ENCODE measurements at places on chromosomes 6 and 20.

GRCh38 chr6:139778688-139779087, 404.2 kb upstream of the CITED2 start:
- peak; percentile 70 for DNase-seq

DNA sequence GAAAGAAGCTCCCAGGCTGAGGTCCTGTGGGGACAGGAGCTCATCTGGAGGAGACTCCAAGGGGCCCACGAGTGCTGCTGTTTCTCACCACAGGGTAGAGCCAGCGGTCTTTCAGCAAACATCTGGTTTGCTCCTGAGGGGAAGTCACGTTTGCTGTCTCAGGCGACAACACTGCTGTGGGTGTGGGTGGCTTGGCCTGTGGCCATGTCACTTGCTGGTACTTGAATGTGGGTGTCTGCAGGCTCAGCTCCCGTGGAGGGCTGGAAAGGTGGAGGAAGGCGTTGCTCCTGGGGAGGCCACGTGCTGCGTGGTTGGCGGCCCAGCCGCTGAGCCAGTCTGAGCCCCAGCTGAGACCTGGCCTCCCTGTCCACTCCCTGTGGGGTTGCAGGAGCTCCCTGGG, 52.8 kb upstream of the MPC1 start:
- no peak for DNase-seq

GRCh38 chr6:152290693-152291092, 346.5 kb downstream of the SYNE1 start:
- DNase-seq = no peak

- DNase-seq = no peak
Observed at GRCh38 chr6:111802720-111803330, 70.4 kb downstream of the FYN start.

DNA sequence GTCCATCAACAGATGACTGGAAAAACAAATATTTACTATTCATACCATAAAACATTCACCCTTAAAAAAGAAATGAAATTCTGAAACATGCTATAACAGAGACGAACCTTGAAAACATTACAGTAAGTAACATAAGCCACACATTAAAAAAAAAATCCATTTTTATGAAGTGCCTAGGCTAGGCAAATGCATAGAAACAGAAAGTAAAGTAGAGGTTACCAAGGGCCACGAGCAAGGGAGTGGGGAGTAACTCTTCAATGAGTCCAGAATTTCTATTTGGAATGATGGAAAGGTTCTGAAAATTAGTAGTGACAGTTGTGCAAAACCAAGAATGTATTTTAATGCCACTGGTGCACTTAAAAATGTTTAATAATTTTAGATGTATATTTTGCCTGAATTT, 47.7 kb downstream of the STAU1 start:
- no peak for DNase-seq

GRCh38 chr6:155265843-155266535, 2.2 kb downstream of the CLDN20 start:
- DNase-seq = no peak

- no peak for DNase-seq
Observed at GRCh38 chr20:49901588-49901987, 13.7 kb downstream of the SPATA2 start.

- peak; percentile 56 for DNase-seq
Observed at GRCh38 chr20:63101781-63102720, 95.3 kb upstream of the BHLHE23 start.

DNA sequence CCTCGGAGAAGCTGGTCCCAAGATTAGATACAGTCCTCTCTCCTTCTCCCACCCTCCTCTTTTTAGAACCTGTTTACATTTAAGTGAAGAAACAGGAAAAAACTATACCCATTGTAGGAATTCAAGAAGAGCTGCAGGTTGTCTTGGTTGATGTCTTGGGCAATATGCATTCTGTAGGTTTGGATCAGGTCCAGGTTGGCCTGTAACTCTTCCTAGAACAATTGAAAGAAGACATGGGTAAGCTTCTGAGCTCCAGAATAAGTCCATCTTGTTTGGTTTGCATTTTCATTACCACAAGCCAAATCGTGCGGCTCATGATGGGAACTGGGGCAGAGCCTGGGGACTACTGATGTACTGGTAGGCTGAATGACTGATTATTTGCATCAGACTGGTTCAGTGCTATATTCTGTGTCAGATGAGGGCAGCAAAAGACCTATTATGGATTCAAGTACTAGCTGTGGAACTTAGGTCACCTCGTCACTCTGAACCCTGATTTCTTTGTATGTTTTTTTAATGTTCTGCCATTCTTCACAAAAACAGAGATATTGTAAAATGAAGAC, 20.3 kb upstream of the SLA2 start:
- peak; percentile 32 for DNase-seq

GRCh38 chr6:56345376-56345995, 98.1 kb upstream of the COL21A1 start:
- DNase-seq = no peak

DNA sequence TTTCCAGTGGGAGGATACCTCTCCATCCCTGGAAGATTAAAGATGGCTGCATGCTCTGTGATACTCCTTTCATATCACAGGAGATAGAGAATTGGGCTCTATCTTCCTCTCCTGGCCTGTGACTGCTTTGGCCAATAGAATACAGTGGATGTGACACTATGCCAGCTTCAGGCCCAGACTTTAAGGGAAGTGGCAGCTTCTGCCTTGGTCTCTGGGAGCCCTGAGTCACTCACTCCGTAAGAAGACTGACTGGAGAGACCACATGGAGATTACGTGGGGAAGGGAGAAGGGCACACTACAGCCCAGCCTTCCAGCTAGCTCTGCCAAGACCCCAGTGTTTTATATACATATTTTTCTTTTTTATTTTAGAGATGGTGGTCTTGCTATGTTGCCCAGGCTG, 10.4 kb upstream of the MMP9 start:
- no peak for DNase-seq

- DNase-seq = no peak
Observed at GRCh38 chr6:136772685-136773472, 19.4 kb downstream of the MAP3K5 start.

DNA sequence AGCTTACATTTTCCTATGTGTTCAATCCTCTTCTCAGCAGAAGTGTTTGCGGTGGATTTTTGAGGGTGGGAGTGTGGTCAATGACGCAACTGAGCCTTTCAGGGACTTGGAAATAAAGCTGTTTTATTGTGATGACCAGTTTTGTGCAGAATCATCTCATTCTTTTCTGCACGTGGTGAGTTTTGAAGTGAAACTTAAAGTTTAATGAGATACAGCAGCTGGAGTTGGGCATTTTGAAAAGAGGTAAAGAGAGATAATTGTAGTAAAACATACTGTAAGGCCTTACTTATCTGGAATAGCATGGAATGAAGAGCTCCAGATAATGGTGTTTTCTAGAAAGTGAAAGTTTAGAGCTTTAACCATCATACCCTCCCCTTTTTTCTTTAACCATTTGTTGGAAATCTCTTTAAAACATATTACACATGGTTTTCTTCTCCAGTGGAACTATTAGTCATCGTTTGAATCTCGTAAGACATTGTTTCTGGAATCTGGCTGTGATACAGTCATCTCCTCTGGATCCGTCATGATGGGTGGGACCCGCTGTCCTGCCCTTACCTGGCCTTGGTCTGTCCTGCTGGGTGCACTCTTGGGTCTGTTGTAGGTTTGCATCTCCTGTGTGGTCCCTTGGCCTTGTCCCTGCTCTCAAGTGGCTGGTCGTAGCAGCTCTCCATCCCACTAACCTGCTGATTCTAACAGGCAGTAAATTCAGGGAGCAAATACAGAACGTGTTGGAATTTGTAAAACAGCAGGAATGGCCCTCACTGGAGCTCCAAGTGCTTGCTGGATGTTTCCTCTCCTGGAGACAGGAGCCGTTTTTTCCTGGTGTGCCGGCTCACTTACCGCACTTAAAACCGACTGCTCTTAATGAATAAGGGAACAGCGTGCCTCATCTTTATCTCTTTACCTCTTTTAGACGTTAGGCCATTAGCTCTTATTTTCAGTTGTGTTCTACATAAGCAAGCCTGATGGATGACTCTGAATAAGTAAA, 29.8 kb downstream of the UST start:
- DNase-seq = peak; percentile 71

DNA sequence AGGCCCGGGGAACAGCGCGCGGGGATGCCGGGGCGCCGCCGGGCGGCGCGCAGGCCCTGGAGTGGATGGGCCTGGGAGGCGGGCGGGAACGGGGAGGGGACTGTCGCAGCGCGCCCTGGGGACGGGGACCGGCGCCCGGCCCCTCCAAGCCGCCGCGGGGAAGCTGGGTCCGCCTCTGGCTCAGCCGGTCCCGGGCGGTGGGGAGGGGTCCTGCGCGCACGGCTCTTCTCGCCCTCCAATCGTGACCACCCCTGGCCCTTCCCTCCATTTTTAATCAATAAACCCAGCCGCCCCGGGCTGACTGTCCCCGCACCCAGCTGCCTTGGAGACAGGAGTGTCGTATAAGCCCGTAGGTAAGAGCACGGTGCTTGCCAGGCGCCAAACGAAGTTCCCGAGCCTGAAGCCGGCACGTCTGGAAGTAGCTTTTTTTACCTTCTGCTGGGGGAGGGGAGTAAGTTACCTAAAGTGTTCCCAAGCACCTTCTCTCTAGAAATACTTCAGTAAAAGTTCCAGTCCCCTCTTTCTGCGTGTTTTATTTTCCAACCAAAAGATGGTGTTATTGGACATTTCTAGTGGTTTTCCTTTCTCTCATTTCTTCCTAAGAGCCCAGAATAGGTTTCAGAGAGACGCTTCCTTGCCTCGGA, 780 bp upstream of the TAF4 start:
- no peak for DNase-seq

DNA sequence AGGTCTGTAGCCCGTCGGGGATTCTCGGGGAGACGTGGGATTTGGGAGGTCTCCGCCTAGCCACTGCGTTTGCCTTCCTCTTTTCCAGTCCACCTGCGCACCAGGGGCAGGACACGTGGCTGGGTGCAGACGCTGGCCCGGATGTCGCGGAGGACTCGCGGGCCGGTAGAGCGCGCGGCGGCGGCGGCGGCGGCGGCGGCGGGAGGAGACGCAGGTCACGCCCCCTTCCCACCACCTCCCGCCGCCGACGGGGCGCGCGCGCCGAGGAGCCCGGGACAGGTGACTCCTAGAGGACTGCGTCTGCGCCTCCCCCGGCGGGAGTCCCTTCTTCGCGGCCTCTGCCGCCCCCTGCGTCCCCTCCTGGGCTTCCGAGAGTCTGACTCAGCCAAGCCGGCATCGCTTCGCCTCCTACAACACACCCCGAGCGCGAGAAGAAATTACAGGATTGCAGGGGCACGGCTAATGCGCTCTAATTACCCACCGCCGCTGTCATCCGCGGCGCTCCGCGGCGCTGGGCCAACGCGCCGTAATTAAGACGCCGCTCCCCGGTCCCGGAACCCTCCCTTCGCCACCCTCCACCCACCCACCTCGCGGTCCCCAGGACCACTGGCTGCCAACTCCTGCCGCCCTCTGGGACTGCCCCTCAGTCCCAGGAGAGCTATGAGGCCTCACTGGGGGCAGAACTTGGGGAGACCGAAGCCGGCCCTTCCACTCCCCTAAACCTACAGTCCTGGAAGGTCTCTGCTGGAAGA, 124.5 kb downstream of the MRPL14 start:
- peak; percentile 47 for DNase-seq

DNA sequence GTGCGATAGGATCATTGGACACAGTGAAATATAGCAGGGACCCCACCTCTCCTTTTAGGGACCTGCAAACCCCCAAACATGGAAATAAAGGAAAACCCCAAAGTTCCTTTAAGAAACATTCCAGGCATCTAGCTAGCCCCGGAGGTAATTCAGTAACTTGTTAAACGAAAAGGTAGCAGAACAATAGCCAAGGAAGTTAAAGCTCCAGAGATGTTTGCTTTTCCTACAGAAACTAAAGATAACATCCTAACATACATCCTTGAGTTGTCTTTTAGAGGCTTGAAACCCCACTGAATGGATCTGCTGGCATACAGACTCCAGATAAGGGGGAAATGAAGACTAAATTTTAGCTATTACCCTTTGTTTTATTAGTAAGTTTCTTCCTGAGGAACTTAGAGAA, 51.0 kb downstream of the FAM184A start:
- DNase-seq = no peak

GRCh38 chr6:70151616-70152015, 151.3 kb downstream of the COL9A1 start:
- DNase-seq = no peak

- DNase-seq = no peak
Observed at GRCh38 chr20:4689220-4689619, 32.5 kb upstream of the PRND start.

GRCh38 chr6:1162367-1163275, 149.3 kb upstream of the FOXQ1 start:
- DNase-seq = no peak

DNA sequence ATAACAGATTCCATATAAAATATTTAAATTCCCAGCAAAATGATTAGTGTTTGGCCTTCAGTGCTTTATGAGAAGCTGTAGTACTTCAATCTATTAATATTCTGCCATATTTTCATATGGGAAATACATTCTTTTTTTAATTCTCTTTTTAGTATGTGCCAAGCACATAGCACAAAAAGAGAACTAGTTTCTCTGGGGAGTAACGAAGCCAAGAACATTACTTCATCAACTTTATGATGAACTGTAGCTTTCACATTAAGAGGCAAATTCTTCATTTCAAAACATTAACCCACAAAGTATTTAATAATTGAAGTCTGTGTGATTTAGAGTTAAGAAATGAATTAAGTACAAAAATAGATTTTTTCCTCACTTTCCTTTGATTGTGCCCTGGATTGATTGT, 281.0 kb upstream of the EYS start:
- no peak for DNase-seq

- no peak for DNase-seq
Observed at GRCh38 chr20:45056473-45057173, 44.3 kb downstream of the KCNS1 start.

DNA sequence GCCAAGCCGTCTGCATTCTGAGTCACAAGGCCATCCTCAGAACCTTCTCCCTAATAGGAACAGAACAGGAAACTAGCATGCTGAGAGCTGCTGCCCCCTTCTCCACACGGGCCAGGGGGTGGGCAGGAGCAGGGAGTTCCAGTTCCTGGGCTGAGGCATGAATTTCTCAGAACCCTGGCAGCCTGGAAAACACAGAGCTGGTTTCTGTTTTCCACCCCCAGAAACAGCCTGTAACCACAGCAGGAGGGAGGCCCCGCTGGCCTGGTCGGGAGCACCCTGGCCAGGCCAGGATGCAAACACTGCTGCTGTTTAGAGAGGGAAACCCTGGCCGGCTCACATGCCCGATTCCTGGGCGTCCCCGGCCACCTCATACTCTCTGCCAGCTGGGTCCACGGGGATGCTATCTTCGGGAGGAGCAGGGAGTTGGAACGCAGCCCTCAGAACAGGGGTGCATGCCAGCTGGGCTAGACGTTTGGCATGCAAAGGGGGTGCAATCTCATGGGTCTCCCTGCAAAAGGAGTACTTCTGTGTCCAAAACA, 130.1 kb downstream of the NFATC2 start:
- peak; percentile 48 for DNase-seq

DNA sequence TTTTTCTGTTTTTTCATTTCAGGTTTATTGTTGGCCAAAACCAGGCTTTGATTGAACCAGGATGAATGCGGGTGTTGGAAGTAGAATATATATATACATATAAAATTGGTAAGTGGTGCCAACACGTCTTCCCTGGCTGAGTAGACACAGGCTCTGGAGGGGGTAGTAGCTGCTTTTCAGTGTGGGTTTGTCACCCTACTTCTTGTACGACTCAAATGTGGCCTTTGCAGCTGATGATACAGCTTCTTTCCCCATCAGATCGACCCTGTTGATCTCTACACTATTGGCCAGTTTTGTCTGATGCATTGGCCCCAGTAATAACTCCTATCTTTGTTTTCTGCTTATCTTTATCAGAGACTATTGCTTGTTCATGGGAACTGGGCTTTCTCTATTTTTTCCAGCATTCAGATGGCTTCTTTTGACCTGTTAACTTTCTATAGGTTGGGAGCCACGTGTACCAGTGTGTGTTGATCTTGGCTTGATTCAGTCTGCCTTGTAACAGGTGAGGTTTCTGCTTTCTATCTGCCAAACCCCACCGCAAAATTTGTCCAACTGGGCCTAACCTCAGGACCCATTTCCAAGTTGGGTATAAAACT, 2.7 kb upstream of the ZNFX1 start:
- no peak for DNase-seq

Measured in iris pigment epithelial cell (primary cell).